ENCODE measurements at places on chromosomes 16 and 17.

- peak; percentile 20 for DNase-seq
Observed at GRCh38 chr16:22077700-22078313, 14.5 kb upstream of the VWA3A start.

- no peak for DNase-seq
Observed at GRCh38 chr16:55062442-55062841, 131.8 kb downstream of the IRX5 start.

DNA sequence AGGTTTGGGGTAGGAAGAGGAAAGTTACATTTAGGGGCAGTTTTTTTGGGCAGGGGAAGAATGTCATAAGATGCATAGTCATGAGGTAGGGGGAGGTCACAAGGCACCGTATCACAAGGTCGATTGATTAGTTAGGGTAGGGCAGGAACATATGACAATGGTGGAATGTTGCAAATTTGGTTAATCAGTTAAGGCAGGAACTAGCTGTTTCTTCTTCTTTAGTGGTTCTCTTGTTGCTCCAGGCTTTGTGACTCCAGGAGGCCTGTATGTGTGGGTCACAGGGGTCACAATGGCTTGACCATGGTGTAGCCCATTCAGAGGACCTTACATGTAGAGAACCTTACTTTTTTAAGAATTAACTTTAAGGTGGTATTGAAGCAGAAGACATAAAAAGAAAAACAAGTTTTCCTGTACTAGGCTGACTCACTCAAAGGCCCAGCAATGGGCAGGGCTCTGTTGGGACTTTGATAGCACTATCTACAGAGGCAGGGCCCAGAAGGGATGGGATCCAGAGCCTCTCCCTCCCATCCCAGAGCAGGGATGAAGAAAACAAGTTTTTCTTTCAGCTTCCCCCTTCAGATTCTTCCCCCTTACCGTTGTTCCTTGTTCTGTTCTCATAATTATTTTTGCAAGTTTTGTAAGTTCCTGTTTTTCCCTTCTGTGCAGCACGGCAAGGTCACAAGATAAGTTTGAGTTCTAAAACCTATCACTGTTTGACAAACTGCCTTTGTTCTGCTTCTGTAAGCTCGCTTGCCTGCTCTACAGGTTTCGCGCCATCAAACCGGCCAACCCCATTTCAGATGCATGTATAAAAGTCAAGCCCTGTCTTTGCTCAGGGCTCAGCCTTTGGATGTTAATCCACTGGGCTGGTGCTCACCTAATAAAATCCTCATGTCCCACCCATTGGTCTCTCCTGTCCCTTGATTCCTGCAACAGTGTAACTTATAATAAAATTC lies 45.8 kb upstream of the ATF7IP2 start:
- no peak for DNase-seq

GRCh38 chr17:65219707-65220106 lies 82.5 kb downstream of the RGS9 start:
- DNase-seq = no peak

DNA sequence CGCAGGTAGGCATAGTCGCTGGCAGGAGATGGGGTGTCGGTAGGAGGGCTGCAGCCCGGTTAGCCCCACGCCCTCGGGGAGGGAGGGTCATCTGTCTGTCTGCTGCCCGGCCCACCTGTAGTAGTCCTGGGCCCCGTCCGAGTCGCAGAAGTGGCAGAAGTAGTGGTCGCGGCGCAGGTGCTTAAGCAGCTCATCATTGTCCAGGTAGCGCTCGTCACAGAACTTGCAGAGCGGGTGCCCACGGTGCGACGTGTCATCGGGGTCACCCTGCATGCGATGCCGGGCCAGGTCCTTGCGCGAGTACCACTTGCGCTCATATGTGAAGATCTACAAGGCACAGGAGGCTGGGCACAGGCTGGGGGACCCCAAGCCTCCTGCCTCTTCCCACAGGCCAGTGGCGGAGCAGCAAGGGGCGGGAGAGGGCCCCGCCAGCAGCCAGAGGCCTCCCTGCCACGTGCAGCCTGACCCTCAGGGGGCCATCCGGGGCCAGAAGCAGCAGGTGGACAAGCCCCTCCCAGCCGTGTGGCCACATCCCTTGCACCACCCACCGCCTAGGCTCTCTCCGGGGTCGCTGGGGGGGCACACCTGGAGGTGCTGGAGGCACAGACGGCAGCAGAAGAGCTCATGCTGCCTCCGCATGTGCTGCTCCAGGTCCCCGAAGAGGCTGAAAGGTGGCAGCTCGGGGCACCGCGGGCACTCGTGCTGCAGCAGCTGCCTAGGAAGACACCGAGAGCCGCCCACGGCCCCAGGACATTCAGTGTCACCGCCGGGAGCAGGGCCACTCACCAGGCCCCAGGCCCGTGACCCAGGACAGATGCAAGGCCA lies 7.0 kb downstream of the ZNF598 start:
- DNase-seq = no peak

- no peak for DNase-seq
Observed at GRCh38 chr17:82101301-82101715, 3.3 kb upstream of the FASN start.

GRCh38 chr16:2910441-2910969 lies 1.2 kb upstream of the FLYWCH1 start:
- DNase-seq = no peak

DNA sequence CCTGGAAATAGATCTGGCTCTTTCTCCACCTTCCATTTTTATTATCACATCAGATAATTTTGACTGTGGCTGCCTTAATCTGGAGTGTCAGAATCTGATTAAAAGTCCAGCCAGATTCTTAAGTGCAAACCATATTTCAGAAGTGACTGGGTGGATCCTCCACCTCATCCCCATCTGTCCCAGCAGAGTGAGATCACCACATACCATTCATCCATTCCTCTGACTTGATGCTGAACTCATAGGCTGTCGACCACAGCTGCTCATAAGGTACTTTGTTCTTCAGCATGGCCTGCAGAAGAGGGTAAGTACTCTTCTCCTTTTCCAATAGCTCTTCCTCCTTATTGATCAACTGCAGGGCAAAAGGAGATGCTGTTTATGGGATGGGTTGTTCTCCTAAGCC lies 53.5 kb downstream of the DNAH3 start:
- no peak for DNase-seq

- DNase-seq = no peak
Observed at GRCh38 chr17:34219405-34219804, 35.7 kb upstream of the CCL2 start.

DNA sequence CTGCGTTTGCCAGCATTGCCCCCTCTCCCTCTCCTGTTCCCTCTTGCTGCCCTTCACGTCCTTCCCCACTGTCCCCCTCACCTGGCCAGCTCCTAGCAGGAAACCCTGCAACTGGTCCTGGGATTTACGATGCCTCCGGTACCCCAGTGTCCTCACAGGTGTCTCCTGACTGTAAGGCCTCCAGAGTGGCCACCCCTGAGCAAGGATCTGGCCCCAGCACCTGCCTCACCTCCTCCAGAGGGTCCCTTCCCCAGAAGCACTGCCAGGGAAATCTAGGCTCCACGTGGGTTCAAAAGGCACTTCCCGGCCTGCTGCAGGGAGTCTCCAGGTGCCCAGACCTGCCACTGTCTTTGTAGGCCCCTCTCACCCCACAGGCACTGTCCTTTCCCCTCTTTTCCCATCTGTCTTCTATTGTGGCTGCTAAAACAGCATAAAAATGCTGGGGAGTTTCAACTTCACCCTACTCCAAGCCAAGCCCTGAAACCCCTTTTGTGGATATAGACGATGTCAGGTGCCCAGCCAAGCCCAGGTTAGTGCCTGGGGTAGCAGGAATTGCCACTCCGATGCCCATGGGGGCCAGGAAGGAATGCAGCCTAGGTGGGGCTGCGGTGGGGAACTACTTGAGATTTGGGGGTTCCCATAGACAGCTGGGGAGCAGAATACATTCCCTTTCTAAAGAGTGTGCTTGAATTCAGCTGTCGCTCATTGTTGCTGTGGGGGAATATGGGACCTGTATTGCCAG lies 25.7 kb downstream of the RAB11FIP4 start:
- DNase-seq = no peak

- no peak for DNase-seq
Observed at GRCh38 chr16:84226026-84226425, 13.8 kb downstream of the KCNG4 start.

GRCh38 chr16:48441106-48441505 lies 55.9 kb upstream of the SIAH1 start:
- DNase-seq = no peak

DNA sequence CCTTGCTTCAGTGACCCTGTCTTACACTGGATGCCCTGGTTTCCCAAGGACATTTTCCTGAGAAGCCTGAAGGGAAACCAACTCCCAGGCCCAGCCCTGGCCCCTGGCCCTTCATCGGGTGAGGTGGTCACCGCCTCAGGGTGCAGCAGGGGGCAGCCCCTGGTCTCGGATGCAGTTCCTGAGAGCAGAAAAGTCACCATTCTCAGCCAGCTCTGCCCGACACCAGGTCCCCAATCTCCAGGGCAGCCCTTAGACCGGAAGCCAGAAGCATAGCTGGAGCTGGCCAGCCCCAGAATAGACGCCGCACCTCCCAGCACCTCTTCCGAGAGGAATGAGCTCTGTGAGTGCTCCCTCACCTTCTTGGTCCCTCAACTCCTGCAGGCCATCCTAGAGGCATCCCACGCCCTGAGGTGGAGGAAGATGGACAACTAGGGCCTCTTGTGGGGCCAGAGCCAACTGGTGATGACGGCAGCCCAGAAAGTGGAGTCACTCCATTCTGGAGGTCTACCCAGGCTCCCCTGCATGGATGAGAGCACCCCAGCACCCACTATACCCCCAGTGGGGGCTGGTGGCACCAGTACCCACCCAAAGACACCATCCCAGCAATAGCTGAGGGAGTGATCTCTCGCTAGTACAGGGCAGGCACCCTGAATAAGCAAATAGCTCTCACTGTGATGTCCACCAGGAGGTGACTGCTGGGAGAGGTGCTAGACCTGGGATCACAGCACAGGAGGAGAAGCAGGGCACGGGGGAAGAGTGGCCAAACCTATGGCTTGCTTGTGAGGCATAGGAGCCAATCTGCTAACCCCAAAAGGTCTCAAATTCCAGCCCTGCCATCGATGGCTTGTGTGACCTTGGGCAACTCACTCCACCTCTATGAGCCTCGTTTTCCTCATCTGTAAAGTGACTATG lies 56.2 kb downstream of the TK2 start:
- DNase-seq = no peak
